ENCODE measurements at places on chromosomes 2 and 18.

GRCh38 chr2:158998551-158999248, 30.3 kb downstream of the TANC1 start:
- DNase-seq, result peak; percentile 9

- DNase-seq, result no peak
Measured at GRCh38 chr2:41950666-41950960, 97.2 kb upstream of the PKDCC start.

GRCh38 chr2:161118722-161119121, 41.5 kb upstream of the TANK start:
- DNase-seq, result no peak

DNA sequence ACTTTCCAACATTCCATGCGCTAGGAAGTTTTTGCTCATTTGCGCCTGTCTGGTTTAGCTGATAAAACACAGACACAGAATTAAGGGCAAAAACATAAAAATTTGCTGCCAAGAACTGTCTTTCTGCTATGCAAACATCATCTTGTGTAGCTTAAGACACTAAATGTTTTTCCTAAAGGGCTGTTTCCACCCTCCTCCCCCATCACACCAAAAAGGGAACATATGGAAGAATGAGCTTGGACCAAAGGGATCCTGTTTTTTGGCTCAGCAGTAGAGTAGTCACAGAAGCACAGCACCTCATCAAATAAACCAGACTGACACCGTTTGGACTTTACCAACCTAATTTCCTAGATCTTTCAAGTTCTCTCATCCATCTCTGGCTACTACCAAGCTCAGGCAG, 210.1 kb downstream of the ZNF521 start:
- DNase-seq, result no peak

GRCh38 chr18:58896734-58897508, 32.2 kb downstream of the ZNF532 start:
- DNase-seq, result no peak

DNA sequence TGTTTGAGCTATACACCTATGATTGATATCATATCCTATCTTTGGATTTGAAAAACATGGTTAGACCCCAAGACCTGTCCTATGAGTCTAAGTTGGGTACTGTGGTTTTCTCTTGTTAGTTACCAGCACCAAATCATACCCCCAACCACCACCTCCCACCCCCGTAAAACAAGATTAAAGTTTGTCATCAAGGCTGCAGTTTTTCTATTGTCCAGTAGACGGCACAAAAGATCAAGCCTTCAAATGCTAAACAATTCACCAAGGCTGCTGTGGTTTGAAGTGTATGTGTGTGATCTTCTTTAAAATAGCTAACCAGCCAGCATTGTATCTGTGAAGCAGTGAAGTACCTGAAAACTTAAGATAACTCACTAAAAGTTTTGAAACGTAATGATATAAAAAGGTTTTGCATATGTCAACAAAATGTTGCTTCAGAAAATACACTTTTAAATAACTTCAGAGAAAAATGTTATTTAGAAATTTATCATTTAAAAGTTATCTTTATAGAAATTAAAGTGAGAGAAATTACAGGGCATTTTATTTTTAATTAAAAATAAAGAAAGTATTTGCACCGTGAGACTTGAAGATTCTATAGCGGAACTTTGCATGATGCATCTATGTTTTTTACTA, 5.8 kb upstream of the MEIS1 start:
- DNase-seq, result peak; percentile 50

DNA sequence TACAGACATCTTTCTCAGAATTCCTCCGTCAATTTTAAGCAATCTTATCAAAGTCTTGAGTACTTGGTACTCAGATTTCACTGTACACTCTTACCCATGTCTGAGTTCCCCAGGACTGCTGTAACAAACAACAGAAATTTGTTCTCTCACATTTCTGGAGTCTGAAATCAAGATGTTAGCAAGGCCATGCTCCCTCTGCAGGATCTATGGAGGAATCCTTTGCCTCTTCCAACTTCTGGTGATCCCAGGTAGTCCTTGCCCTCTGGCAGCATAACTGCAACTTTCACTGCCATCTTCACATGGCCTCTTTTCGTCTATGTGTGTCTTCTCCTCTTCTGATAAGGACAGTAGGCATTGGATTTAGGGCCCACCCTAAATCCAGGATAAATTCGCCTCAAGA, 17.1 kb upstream of the CACNB4 start:
- DNase-seq, result no peak
